HEK293T (cell line): ENCODE measurements at places on chromosomes 6 and 20.

DNA sequence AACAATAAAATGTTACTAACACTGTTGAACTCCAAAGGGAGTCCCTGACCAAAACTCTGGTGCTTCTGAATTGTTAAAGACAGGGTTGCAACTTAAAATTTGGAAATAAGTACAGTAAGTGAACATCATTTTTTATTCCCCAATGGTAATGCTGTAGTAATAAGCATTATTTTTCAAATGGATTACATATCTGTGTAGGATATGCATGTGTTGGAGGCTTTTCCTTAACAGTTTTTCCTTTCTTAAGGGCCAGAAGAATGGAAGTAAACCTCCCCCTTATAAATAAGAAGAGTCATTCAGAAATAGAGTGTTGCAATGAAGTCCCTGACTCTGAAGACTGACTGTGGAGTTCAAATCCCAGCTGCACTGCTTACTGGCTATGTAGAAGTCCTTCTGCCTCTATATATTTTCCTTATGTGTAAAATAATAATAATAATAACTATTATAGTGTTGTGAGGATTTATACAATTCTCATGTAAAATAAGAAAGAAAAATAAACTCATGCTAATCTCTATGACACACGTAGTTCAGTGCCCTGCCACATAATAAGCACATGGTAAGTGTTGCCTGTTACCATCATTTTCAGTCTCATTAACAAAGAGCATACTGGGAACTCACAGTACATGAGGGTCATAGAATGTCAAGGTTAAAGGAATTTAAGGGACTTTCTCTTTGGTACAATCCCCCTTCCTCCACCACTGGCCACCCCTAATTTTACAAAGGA lies 129.8 kb upstream of the SMLR1 start:
- no peak for DNase-seq

DNA sequence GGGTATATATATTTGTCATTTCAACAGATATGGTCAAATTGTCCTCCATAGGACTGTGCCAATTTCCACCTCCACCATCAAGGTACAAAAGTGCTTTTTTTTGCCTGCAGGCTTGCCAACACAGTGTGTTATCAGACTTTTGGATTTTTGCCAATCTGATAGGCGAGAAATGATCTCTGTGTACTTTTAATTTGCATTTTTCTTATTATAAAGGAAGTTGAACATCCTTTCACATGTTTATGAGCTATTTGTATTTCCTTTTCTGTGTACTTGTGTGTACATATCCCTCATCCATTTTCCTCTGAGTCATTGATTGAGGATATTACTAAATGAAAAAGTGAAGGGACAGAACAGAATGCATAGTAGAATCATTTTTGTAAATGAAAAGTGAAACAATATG lies 39.0 kb upstream of the PTPN1 start:
- no peak for DNase-seq

GRCh38 chr6:29813809-29814208 lies 13.8 kb upstream of the HLA-G start:
- no peak for DNase-seq

GRCh38 chr6:110979565-110980101 lies 2.2 kb upstream of the RPF2 start:
- no peak for DNase-seq

DNA sequence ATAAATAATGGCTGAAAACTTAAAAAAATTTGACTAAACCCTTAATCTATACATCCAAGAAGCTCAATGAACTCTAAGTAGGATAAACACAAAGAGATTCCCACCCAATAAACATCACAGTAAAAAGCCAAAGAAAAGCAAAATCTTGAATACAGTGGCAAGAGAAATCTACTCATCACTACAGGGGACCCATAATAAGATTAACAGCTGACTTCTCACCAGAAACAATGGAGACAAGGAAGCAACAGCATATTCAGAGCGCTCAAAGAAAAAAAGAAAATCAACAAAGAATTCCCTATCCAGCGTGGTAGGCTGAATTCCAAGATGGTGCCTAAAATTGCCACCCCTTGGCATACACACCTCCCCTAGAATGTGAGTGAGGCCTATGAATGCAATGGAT lies 18.6 kb downstream of the SNX3 start:
- no peak for DNase-seq

GRCh38 chr6:111662794-111663593 lies 57.3 kb upstream of the TRAF3IP2 start:
- no peak for DNase-seq

DNA sequence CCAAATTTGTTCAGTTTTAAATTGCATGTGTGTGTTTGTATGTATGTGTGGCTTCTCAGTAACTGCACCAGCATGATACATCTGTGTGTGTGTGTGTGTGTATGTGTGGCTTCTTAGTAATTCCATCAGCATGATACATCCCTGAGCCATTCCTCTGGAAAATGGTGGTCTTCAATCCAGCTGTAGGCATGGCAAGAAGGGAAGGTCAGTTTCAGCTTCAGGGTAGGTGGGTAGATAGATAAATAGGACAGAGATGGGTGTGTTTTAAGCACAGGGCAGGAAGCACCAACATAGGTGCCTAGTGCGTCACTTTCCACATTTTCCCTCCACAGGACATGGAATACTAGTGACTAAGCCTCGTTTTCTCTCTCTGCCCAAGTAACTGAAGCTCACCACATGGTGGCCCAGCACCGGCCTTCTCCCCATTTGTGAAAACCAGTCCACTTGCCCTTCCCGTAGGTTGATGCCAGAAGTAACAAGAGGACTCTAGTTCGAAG lies 82.9 kb downstream of the RPP40 start:
- no peak for DNase-seq

- no peak for DNase-seq
Measured at GRCh38 chr20:48716086-48716485, 111.7 kb downstream of the PREX1 start.

DNA sequence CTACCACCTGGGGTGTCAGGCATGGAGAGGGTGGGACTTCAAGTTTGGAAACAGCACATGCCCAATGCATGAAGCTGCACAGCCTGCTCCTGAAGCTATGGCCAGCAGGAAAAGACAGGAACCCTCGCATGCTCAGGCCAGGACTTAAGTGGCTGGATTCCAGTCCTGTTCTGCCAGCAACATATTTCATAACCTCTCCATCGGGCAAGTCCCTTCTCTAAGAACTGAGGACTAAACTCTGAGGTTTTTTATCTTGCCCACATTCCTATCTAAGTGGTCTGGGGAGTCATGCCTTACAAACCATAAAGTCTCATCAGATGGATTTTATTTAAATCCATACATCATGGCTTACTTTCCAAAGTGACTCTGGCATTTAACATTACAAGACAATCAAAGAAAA lies 27.5 kb upstream of the AGPAT4 start:
- no peak for DNase-seq

DNA sequence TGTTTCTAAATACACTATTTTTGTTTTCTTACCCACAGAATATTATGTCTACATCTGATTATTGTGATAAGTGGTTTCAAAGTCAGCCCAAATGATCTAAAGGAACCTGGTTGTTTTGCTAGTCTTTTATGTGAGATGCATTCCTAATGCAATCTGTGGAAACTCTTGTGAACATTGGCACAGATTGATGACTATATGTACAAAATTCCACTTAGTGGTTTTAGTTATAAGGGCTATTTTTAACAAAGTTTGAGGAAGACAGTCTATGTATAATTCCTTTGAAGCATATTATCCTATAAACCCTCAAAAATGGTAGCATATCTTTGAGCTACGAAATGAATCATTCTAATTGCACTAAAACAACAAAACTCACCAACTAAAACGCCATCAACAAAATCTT lies 140.9 kb downstream of the GRIK2 start:
- no peak for DNase-seq

GRCh38 chr20:14299831-14300230 lies 37.6 kb downstream of the FLRT3 start:
- no peak for DNase-seq

DNA sequence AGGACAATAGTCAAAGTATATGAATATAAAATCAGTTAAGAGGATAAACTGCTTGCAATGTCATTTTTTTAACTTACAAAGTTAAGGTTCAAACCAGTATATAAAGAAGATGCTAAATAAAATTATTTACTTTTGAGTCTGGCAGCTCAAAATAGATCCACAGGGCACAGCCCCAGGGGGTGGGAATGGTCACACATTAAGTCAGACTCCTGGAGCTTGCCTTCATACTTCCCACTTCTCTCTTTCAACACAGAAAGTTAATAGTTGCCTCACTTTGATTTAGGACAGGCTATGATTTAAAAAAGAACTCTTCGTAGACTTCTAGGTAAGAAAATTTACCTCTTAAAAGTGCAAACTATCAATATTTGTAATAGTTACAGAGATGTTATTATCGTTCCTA lies 158.3 kb upstream of the RUNX2 start:
- peak; percentile 12 for DNase-seq

- DNase-seq: no peak
Measured at GRCh38 chr6:90101403-90101802, 195.2 kb downstream of the BACH2 start.

DNA sequence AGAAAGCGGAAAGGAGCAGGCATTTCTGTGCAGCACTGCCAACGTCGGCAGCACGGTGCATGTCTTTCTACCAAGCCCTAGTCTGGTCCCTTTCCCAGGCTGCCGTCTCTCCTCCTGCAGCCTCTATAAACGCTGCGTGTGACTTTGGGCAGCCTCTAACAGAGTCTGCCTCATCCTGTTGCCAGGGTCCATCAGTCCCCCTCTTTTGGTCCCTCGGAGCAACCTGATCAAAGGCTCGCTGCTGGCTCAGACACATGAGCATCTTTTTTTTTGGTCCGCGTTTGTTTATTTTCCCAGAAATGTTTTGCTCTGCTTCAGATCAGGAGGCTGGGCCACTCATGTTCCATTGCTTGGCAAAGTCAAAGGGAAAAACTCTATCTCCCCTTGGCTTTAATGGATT lies 166.8 kb upstream of the CST7 start:
- no peak for DNase-seq

DNA sequence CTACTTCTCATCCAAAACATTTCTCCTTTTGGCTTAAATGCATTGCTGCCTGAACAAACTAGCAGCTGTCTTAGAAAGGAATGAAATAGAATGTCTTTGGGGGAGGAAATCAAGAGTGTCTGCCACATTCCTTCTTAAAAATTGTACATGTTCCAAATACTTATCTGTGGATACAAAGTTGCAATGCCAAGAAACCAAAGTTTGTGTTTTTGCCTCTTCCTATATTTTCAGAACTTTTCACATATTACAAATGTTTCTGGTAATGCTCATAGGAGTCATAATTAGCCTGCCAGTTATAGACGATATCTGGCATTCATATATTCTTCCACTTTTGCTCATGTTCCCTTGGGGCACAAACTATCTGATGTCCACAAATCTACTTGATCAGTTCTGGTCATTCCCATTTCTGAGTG lies 165.5 kb upstream of the BMP5 start:
- no peak for DNase-seq

- peak; percentile 38 for DNase-seq
Measured at GRCh38 chr20:25058051-25058846, at the start of gene ACSS1. Gene ACSS1 (minus strand): TSS chr20:25058139. CDS start chr20:25058102, 37 bp downstream.

DNA sequence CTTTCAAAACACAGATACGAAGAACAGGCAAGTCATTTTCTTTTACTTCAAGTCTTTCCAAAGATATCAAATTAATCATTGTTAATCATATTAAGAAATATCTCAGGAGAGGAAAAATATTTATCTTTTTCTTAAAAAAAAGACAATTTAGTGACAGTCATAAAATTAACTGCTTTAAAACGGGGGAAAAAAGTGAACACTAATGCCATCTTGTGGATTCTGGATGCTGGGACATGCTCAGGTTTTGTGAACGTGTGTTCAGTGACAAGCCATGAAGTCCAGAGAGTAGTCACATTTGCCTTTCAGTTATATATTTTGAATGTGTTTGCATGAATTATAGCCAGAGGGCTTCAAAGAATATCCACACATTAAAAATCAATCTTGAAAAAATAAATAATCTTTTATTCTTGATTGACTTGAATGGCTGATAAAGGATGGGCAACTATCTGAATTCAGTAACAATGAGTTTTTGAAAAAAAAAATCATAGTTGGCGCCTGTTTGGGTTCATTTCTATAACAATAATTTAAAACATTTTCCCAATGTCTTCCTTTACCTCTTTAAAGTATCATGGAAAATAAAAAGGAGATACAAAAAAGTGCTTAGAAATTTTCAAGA lies 74.7 kb upstream of the NOX3 start:
- peak; percentile 50 for DNase-seq

DNA sequence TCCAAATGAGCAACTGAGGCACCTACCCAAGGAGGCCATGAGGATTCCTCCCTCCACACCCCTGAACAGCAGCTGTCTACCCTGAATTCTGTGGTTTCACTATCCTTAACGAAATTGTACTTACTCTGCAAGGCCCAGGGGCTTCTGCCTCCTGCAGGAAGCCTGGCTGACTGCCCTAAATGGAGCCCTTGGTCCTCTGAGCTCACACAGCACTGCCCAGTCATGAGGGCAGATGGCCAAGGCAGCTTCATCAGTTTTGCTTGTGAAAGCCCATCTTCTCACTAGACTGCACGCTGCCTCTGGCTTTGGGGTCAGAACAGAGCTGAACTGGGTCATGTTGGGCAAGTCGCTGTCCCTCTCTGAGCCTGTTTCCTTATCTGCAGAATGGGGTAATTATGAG lies 26.4 kb upstream of the SIRPA start:
- DNase-seq: no peak

- DNase-seq: no peak
Measured at GRCh38 chr6:71446470-71446869, 157.9 kb downstream of the OGFRL1 start.

GRCh38 chr20:623704-624103 lies 13.6 kb upstream of the TCF15 start:
- DNase-seq: no peak

DNA sequence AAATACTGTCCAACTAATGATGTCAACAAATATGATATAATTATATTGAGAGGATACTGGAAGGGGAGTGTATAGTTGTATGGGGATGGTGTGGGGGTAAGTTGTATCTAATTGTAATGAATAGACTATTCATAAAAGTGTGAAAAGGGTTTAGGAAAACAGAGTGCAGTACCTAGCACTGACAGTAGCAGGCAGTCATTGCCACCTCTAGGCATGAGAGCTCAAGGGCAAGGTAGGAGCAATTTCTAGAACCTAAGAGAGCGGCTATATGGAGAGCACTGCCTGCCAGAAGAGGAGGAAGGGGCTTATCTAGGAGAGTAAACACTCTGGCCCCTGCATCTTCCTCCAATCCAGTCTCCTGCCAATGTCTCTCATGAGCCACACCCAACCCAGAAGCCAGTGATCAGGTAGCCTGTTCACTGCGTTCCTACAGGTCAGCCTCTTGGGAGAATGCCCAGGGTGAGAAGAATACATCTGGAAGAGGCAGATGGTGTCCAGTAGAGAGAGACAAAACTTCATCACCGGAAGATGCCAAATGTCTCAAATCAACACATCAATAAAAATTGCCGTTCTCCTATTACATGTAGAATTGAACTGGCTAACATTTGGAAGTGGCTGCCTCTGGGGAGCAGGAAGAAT lies 200.0 kb downstream of the LY86 start:
- peak; percentile 52 for DNase-seq

GRCh38 chr6:13396241-13396792 lies 68.0 kb upstream of the TBC1D7 start:
- no peak for DNase-seq
